A549 (cell line): ENCODE measurements at places on chromosomes 7 and 10.

- DNase-seq, result no peak
These were observed 11.6 kb downstream of the MICALL2 start for GRCh38 chr7:1447551-1448244.

DNA sequence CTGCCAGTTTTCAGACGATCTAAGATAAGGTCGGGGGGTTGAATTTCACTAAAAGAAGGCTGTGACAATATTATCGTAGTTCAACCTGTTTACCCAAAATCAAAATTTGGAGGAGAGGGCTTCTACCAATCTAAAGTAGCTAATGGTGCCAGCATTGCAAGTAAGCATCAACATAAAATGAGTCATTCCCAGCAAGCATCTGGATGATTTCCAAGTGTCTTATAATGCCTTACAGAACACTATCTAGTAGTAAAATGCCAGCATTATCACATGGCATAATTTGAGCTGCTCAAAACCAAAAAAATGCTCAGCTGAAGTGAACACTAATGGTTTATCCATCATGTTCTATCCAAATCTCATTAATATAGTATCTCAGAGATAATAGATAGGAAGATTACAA is 1193.9 kb downstream of the DNAJB9 start:
- DNase-seq, result no peak

- no peak for DNase-seq
These were observed 207.3 kb downstream of the NXPH1 start for GRCh38 chr7:8640671-8641070.

DNA sequence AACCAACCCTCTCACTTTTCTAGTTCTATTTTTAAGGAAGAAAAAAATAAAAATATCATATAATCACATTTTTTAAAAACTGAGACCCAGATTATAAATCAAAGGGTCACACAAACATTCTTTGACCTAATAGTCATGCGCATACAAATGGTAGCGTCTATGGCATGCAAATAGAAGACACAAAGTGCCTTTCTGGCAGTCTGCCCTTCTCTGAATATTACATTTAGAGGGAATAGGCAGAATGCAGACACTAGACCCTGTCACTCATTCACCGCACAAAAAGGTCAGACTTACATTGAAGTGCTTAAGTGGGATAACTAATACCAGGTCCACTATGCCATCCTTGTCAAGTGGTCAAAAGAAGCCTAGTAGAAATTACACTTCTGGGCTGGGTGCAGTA is 26.5 kb upstream of the FHIP2A start:
- no peak for DNase-seq

GRCh38 chr10:128137877-128138276 is 11.7 kb upstream of the MKI67 start:
- DNase-seq, result no peak

GRCh38 chr7:134690016-134690415 is 43.4 kb downstream of the BPGM start:
- no peak for DNase-seq

DNA sequence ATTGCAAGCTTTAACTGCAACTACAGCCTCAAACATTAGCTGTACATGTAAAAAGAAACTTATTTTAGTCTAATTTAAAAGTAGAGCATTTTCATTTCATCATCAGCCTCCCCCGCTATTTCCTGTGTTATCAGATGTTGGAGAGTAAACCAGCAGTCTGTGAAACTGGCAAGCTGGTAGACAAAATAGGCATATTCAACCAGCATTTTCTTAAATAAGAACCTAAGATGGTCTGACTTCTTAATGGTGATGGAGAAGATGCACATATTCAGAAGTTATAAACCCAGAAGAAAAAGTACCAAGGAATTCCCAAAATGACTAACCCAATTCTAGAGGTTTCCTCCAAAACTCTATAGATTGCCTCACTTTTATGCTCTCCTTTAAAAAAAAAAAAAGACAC is 24.9 kb downstream of the PIK3AP1 start:
- no peak for DNase-seq

DNA sequence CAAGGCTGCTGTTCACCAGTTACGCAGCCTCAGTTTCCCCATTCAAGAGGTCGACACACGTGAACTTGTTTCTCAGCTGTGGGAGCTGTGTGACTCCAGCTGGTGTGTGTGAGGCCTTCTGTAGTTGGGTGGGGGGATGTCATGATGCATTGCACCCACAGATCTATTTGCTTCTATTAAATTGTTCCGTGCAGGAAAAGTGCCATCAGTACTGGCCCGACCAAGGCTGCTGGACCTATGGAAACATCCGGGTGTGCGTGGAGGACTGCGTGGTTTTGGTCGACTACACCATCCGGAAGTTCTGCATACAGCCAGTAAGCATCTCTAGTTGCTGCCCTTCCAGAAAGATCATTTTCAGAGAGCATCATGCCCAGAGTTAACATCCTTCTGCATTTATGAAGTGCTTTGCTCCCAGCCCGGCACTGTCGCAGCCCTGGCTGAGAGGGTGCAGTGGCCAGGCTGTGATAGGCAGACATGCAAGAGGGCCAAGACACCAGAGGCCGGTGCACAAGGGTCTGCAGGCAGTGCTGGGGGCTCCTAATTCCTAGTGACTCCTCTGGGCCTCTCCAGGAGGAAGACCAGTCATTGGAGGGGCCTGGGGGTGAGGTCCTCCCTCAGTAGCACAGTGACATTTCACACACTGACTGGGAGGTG is 60.2 kb downstream of the MKI67 start:
- DNase-seq, result no peak

- no peak for DNase-seq
These were observed 131.6 kb downstream of the PKD1L1 start for GRCh38 chr7:47816647-47817046.

DNA sequence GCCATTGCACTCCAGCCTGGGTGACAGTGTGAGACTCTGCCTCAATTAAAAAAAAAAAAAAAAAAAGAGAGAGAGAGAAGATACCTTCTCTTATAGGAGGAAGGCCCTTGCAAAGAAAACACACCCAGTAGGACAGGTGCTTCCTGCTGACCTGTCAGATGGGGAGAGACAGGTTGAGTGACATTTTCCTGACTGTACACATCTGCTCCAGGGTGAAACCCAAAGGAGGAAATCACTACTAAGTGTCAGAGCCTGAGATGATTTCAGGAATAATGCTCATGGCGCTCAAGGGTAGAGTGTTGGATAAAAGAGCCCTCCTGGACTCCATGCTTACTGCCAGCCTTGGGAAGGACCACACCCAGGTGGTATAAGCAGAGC is 1.7 kb upstream of the STN1 start:
- no peak for DNase-seq

GRCh38 chr7:102891693-102892261 is 21.0 kb upstream of the LRRC17 start:
- peak; percentile 53 for DNase-seq

DNA sequence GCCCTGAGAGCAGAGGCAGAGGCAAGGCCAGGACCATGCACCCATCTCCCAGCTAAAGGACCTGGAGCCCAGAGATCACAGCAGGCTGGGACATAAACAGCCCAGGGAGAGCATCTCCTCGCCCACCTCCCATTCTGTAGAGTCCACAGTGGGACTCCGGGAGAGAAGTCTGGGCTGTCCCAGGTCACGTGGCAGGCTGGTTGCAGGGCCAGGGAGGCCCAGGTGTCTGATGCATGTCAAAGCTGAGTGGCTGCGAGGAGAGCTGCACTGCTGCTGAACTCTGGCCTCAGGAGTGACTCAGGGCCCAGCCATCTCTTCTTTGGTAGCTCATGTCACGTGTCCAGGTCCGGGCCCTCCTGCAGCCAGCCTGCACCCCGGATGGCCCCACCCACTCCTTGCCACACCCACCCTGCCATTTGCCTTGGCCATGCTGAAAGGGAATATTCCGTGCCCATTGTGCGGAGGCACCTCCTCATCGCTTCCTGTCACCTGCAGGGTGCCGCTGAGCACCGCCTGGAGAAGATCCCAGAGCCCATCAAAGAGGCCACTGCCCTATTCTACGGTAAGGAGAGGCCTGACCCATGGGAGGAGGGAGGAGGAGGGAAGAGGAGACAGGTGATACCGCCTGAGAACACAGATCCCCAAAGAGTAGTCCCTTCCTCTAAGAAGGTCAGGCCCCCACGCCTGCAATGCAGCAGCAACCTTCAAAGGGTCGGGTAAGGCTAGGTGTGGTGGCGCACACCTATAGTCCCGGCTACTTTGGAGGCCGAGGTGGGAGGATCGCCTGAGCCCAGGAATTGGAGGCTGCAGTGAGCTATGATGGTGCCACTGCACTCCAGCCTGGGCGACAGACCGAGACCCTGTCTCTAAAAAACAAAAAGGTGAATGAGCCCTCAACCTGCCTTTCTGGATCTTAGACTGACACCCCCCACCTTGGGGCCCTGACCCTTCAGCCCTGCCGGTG is 12.6 kb upstream of the SH2B2 start:
- DNase-seq, result peak; percentile 93

- no peak for DNase-seq
These were observed 140.9 kb upstream of the MKLN1 start for GRCh38 chr7:131186816-131187215.

DNA sequence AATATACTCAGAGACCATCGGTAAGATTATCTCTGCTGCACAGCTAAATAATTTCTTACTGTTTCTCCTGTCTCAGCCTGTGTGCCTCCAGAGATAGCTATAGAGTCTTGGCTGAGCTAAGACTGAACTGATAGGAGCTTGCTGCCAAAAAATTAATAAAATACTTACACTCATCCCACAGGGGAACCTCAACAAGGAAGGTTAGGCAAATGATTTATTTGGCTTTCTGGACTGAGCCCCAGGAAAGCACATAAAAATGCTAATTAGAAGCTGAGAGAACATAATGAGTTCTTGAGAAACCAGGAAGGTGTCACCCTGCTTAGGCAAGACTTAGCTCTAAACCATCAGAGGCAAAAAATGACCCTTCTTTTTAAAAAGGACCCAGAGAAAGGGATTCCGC is 534.5 kb downstream of the TNS3 start:
- DNase-seq, result no peak

GRCh38 chr10:29372920-29373319 is 84.0 kb downstream of the LYZL1 start:
- no peak for DNase-seq

DNA sequence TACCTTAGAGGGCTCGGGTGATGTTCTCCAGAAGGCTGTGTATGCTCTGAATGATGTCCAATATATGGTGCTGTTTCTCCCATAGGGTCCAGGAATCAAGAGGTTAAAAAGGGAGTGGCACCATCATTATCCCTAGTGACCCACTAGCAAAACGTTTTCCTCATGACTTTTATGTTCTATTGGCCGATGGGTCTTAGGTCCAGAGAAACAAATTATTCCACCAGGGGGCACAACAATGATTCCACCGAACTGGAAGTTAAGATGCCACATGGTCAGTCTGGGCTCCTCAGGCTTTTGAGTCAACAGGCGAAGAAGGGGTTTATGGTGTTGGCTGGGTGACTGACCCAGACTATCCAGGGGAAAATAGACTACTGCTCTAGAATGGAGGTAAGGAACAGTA is 256.1 kb downstream of the COBL start:
- DNase-seq, result peak; percentile 12

GRCh38 chr7:30934732-30935568 is 23.3 kb downstream of the AQP1 start:
- DNase-seq, result no peak

- DNase-seq, result peak; percentile 56
These were observed 119.5 kb downstream of the CPED1 start for GRCh38 chr7:121107923-121108498.

- peak; percentile 19 for DNase-seq
These were observed 4.4 kb downstream of the SMIM30 start for GRCh38 chr7:113113912-113114311.

- DNase-seq, result no peak
These were observed 70.4 kb upstream of the AOAH start for GRCh38 chr7:36794689-36795088.

DNA sequence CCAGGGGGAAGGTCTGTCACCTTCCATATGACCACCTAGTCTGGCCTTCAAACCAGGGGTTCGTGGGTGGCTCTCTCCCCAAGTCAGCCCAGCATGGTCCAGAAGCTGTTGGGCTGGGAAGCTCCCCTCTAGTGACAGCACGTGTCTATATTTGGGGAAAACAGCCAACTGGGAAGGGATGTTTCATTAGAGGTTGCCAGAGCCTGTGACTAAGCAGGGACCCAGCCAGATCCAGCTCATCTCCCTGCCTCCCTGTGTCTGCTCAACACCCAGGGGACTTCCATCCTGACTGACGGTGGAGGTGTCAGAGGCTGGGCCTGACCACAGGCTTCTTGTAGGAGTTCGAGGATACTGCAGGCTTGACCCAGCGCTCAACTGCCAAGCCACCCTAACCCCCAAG is 10.5 kb downstream of the STYXL1 start:
- peak; percentile 17 for DNase-seq

DNA sequence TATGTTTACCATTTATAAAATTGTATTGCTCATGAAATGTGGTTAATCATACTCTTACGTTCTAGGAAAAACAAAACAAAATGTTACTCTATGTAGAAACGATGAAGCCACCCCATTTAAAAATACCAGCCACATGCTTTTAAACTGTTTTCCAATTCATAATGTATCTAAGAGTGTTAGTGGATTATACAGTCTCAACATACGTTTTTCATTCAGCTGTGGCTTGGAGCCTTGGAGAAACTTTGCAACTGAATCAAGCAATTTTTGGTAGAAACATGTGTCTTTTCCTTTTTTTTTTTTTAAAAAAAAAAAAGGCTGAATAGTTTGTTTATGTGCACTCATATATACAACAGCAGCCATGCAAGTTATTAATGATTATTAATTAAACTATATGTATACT is 378.0 kb upstream of the SEMA3D start:
- DNase-seq, result no peak

DNA sequence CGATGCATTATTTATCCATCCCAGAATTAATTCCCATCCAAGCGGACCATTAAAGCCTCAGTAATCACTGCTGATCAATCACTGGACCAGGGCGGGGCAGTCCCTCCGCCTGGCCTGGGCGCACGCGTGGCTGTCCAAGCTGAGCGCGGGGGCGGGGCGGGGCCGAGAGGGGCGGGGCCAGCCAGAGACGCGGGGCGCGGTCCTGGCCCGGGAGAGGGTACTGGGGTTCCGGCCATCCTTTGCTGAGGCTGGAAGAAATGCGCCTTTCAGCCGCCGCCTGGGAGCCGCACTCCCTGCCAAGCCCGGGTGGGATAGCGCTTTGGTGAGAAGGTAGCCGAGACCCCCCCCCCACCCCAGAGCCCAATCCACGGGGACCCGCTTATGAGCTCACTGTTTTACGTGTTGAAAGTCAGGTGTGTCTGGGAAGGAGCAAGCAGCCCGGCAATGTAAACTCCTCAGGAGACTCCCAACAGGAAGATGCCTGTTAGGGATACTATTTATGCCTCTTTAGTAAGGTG is at the start of gene ARHGAP22:
Gene ARHGAP22, minus strand, starts transcription at position 83 of the 518 bp plus-strand sequence. CDS start 277 bp downstream, outside the sequence.
- peak; percentile 73 for DNase-seq

- DNase-seq, result no peak
These were observed 17.9 kb upstream of the UCN3 start for GRCh38 chr10:5346881-5347280.

- DNase-seq, result no peak
These were observed 4.1 kb downstream of the MRPL43 start for GRCh38 chr10:100982916-100983830.

DNA sequence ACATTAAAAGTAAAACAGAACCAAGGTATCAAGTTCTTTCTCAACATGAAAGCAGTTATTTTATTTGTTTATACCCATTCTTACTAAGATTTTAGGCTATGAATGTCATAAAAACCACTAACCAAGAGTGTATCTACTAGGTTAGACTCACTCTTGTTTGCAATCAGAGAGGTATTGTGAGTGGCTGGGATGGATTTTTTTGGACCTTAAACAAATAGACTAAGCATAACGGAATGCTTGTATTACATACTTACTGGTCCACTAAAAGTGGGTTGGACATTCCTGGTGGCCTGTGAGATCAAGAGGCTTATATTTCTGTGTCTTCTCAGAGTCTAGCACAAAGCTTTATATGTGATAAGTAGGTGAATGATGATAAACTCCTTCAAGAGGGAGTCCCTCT is 32.6 kb upstream of the CBLL1 start:
- DNase-seq, result no peak

GRCh38 chr7:102454468-102454867 is 10.2 kb downstream of the ALKBH4 start:
- DNase-seq, result no peak
